T-helper 1 cell (primary cell): ENCODE measurements at places on chromosomes 1 and 21.

DNA sequence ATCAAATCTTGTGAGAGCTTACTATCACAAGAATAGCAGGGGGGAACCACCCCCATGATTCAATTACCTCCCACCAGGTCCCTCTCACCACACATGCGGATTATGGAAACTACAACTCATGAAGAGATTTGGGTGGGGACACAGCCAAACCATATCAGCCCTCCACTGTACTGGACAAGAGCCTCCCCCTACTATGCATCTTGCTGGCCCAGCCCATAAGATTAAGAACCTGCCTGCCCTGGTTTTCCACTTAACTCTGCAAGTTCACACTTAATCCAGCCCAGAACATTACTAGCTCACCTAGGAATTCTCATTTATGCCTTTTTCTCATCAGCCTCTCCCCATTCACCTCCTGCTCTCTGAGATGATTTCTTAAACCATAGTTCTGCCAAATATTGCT lies 18.0 kb upstream of the FBXO28 start:
- DNase-seq, result no peak

GRCh38 chr1:1597275-1597930 lies 2.5 kb downstream of the FNDC10 start:
- DNase-seq, result no peak

- no peak for DNase-seq
Measured at GRCh38 chr1:63326473-63327380, 4.4 kb downstream of the FOXD3 start.

DNA sequence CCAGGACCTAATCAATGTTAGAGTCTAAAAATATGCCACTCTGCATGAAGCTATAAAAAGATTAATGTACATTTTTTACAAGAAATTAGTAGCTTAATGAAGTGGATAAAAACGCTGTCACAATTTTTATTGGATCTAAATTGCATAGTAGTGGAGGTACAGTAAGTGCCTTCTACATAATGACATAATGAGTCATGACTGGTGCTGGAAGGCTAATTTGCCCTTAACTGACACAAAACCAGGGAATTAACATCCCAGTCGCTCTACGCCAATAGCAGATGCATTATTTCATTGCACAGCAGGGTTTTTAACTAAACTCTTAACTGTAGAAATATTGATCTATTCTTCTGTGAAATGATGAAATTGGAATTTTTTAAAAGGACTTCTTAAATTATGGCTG lies 33.3 kb downstream of the RRAGC start:
- no peak for DNase-seq

GRCh38 chr1:79811173-79811572 lies 804.6 kb upstream of the ADGRL4 start:
- DNase-seq, result no peak

DNA sequence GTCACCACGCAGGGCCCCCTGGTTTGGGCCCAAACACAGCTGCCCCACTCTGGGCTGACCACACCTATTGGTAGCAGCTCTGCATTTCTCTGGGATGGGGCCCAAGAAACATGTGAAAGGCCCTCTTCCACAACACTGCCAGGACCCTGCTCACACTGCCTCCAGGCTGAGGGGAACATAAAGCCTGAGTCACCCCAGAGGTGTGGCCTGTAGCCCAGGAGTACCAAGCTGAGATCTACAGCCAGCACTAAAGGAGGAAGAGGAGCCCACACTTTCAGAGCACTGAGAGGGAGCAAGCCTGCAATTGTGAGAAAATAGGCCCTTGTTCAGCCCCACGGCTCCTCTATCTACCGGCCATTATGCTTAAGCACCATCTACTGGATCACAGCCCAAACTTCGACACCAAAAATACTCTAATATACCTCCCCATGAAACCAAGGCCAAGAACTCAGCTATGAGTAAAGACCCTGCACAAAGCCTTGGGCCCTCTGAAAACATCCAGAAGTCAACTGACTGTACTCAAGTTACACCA lies 14.4 kb upstream of the OR2T10 start:
- no peak for DNase-seq

DNA sequence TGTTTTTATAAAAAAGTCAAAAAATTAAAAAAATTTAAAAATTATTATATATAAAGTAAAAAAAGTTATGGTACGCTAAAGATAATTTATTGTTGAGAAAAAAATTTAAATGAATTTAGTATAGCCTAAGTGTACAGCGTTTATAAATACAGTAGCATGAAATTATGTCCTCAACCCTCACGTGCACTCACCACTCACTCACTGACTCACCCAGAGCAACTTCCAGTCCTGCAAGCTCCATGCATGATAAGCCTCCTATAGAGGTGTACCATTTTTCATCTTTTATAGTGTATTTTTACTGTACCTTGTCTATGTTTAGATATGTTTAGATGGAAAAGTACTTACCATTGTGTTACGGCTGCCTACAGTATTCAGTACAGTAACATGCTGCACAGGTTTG lies 5.1 kb downstream of the DISC1 start:
- DNase-seq, result no peak

GRCh38 chr1:214473387-214473786 lies 78.0 kb downstream of the PTPN14 start:
- DNase-seq, result no peak

- DNase-seq, result no peak
Measured at GRCh38 chr1:162206749-162207635, 137.5 kb downstream of the NOS1AP start.

- no peak for DNase-seq
Measured at GRCh38 chr1:60874718-60875117, 207.6 kb upstream of the NFIA start.

- no peak for DNase-seq
Measured at GRCh38 chr1:157045250-157046218, at the start of gene ARHGEF11. Gene ARHGEF11, minus strand, starts transcription at chr1:157045742. Its CDS starts 1,412 bp downstream, at chr1:157044330.

GRCh38 chr1:91897016-91897415 lies 11.1 kb upstream of the TGFBR3 start:
- DNase-seq, result no peak

GRCh38 chr1:10001016-10001665 lies 4.1 kb downstream of the RBP7 start:
- no peak for DNase-seq

- DNase-seq, result no peak
Measured at GRCh38 chr1:205971082-205971481, 27.8 kb upstream of the SLC26A9 start.

DNA sequence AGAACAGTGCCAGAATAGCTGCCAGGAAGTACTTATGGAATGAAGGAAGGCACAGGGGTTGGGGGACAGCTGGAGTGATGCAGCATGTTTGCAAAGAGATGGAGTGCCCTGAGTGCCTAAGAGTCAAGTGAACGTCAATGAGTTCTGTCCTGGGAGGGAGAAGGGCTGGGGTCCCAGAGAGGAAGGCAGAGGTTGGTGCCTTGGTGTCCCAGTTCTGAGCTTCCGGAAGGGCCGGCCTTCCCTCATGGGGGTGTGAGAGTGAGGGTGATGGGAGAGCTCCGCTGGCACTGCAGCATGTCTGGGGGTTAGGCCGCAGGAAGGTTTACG lies 17.6 kb downstream of the NES start:
- no peak for DNase-seq

GRCh38 chr1:181746224-181746623 lies 262.9 kb downstream of the CACNA1E start:
- DNase-seq, result no peak

DNA sequence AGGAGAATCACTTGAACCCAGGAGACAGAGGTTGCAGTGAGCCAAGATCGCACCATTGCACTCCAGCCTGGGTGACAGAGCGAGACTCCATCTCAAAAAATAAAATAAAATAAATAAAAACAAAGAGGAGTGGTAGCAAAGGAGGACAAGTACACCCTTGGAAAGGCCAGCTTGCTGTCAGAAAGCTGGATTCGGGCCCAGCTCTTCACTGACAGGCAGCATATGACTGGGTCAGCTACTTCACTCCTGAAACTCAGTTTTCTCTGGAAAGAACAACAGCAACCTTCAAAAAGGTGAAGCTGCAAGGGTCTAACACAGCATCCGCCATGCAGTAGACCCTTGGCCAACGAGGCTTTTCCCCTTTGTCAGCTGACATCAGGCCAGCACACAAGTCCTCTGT lies 156.0 kb upstream of the TIAM1 start:
- DNase-seq, result no peak
